ENCODE measurements at places on chromosomes 13 and 19. TPM values are rescaled to one million over a fixed set of nuclear protein-coding genes. Genes with fewer than 3 reads are reported as not detected.

Gene ZNF677
- 16.2 TPM for total RNA-seq

Gene CEACAM21
- total RNA-seq = 16.3 TPM

Gene PSG2
- total RNA-seq = not detected

Gene KLK1
- total RNA-seq = 1.7 TPM

Gene PVR
- 40.8 TPM for total RNA-seq

DNA sequence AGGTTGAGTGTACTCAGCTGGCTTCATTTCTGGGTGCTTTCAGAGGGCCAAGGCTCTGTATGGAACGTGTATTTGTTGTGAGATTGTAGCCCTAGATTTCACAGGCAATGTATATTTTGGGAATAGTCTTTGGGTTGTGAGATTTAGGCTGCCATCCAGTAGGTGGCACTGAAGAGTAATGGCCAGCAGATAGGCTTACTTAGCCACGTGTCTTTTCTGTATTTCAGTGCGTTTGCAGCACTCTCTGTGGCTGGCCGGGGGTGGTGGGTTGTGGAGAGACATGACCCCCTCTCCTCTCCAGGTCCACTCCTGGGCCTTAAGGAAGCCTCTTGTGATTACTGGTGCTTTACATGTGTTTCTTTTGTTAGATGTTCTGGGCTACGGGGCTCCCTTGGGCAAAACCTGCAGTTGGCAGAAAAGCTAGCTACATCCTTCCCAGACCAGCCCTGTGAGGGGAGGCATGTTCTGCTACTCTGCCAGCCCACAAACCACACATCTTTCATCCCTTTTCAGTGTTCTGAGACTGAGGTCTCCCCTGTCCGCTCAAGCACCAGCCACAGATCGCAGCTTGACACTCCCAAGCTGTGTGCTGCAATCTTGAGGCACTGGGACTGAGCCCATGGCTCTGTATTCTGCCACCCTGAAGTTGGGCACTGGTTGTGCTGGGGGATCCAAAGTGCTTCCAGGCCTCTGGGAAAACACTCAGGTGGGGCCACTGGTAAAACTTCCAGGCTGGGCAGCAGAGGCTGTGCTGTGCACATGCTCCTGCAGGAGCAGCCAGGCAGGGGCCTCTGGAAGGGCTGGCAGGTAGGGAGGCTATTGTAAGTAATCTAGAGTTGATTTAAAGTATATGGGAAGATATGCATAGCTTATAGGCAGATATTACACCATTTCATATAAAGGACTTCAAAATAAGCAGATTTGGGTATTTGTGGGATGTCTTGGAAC is 1096.8 kb upstream of the PCDH20 start:
- no peaks in the 10 kb centered on the region for H3K4me1 ChIP-seq
- peak; percentile 28 for DNase-seq
- no peak overlapping the region for H3K4me3 ChIP-seq
- no peak overlapping the region for H3K27ac ChIP-seq

DNA sequence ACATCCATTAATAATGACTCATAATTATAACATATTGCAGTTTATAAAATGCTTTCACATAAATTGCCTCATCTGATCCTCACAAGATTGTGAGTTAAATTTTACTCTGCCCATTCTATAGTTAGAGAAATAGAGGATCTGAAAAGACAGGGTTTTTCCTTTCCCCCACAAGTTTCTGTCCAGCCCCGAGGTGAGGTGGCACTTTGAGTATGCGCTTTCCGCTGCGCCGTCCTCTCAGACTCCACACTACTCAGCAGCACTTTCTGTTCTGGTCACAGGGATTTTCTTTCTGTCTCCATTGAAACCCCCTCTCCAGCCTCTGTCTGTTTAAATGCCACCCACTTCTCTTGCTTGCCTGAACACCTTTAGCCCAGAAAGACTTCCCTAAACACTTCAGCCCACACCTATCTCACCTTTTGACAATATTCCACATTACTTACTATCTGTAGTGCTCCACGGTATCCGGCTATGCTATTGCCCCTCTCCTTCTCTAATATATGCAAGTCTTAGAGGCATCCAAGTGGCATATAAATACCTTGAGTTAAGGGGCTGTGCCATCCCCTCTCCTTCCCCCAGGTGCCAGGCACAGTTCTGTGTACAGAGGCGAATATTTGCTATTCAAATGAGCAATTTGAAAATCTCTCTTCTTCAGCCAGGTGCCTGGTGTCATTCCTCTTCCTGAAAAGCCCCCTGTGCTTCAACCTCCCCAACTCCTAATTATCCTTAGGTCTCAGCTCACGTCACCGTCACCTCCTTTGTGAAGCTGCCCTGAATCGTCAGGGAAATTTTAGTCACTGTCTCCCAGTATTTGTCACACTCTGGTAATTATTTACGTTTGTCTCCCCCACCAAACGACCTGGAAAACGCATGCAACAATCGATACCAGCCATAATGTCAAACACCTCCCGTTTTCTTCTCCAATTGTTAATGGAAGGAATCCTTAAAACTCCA is 268.7 kb downstream of the NHLRC3 start:
- no peaks in the 10 kb centered on the region for H3K4me1 ChIP-seq
- no peak overlapping the region for H3K4me3 ChIP-seq
- no peaks in the 10 kb centered on the region for H3K36me3 ChIP-seq
- no peak overlapping the region for H3K27ac ChIP-seq

DNA sequence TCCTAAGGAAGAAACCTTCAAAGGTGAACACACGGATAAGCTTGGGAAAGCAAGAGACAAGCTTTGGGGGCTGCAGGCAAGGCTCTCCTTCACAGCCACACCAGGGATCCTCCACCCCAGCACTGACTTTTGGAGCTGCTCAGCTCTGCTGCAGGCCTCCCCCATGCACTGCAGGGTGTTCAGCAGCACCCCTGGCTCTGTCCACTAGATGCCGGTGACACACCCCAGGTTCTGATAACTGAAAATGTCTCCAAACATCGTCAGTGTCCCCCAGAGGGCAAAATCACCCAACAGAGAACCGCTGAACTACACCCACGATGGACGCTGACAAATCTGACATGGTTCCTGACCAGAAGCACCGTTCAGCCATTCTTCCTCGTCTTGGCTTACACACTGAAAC is 90.5 kb downstream of the STK24 start:
- no peak for DNase-seq
- H3K4me3 ChIP-seq = no peak overlapping the region
- H3K27ac ChIP-seq = no peak overlapping the region
- no peaks in the 10 kb centered on the region for H3K27me3 ChIP-seq

DNA sequence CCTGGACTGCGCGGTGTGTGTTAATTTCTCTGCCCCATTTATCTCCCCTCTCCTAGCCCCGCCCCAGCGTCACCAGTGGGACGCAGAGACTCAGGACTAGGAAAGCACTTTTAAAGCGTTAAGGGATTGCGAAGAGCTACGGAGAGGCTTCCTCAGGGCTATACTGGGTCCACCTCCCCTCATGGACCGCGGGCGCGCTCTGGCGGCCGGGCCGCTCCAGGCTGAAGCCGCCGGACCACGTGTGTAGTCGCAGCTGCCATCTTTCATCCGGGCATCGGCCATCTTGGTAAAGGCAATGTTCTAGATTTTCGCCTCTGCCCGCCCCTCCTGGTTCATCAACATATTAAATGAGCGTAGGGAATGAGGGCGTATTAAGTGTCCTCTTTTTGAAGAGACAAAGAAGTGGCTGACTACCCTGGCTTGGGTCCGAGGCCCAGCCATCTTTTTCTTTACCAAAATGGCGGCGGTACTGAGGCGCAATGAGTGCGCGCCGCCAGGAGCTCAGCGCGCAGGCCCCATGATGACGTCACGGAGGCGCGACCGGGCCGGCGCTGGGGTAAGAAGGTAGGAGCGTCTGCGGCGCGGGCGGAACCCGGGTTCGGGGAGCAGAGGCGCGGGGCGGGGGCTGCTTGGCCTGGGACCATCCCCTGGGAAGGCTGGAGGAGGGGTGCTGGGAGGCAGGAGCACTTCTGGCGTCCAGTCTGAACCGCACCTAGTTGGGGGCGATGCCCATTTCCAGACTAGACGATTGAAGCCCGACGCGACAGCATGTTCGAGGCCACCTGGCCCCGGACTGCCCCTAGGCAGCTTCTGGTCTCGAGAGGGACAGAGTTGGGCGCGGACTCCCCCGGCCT is at the start of gene CCDC124:
Gene CCDC124, plus strand, starts transcription at position 531 of the 854 bp plus-strand sequence. CDS start 3,406 bp downstream, outside the sequence.
- peak within 1 kb of the TSS; percentile 97 for H3K27ac ChIP-seq
- no peaks in the 10 kb centered on the region for H3K27me3 ChIP-seq
- peaks cover 11% of the 10 kb centered on the region for H3K4me1 ChIP-seq
- no peaks in the 10 kb centered on the region for H3K36me3 ChIP-seq
- peak; percentile 96 for DNase-seq
- H3K4me3 ChIP-seq = peak within 1 kb of the TSS; percentile 97

- no peak for DNase-seq
Observed at GRCh38 chr13:60448907-60449510, 52.0 kb downstream of the TDRD3 start.

DNA sequence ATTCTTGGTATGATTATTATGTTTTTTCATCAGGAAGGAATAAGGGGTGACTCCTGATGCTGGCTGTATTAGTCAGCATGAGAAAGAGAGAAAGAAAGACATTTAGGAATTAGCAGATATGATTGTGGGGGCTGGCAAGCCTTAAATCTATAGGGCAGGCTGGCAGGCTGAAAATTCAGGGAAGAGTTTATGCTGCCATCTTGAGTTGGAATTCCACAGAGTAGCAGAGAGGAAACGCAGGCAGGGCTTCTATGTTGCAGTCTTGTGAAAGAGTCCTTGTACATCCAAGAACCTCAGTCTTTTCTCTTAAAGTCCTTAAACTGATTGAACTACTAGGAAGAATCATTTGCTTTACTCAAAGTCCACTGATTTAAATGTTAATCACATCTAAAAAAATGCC is 262.7 kb upstream of the SLC10A2 start:
- H3K4me3 ChIP-seq = no peak overlapping the region
- no peak overlapping the region for H3K27ac ChIP-seq

- peaks cover 7% of the 10 kb centered on the region for H3K36me3 ChIP-seq
- H3K4me1 ChIP-seq = peaks cover 16% of the 10 kb centered on the region
Observed at GRCh38 chr19:20661150-20661819, at the start of gene ZNF626. Gene ZNF626 (minus strand): TSS chr19:20661571. CDS start chr19:20661446, 125 bp downstream.

- H3K4me1 ChIP-seq = peaks cover 7% of the 10 kb centered on the region
- H3K36me3 ChIP-seq = no peaks in the 10 kb centered on the region
- H3K4me3 ChIP-seq = no peak overlapping the region
- no peaks in the 10 kb centered on the region for H3K27me3 ChIP-seq
- no peak for DNase-seq
Observed at GRCh38 chr13:75770592-75771011, 134.5 kb downstream of the LMO7 start.

- no peak overlapping the region for H3K4me3 ChIP-seq
- DNase-seq = no peak
- H3K27me3 ChIP-seq = no peaks in the 10 kb centered on the region
- no peak overlapping the region for H3K27ac ChIP-seq
- H3K36me3 ChIP-seq = no peaks in the 10 kb centered on the region
Observed at GRCh38 chr19:57047743-57048142, 72.0 kb upstream of the USP29 start.

GRCh38 chr19:2797280-2797679 is 12.0 kb downstream of the THOP1 start:
- peaks cover 26% of the 10 kb centered on the region for H3K36me3 ChIP-seq
- H3K4me3 ChIP-seq = no peak overlapping the region
- no peaks in the 10 kb centered on the region for H3K27me3 ChIP-seq
- no peak overlapping the region for H3K27ac ChIP-seq

- no peak overlapping the region for H3K4me3 ChIP-seq
- H3K4me1 ChIP-seq = peaks cover 12% of the 10 kb centered on the region
- H3K27me3 ChIP-seq = no peaks in the 10 kb centered on the region
- H3K36me3 ChIP-seq = peaks cover 44% of the 10 kb centered on the region
Observed at GRCh38 chr19:7992575-7992974, 12.9 kb downstream of the ELAVL1 start.

- H3K27ac ChIP-seq = no peak overlapping the region
- no peak overlapping the region for H3K4me3 ChIP-seq
- DNase-seq = no peak
- no peaks in the 10 kb centered on the region for H3K4me1 ChIP-seq
Observed at GRCh38 chr19:35977446-35978222, 17.4 kb upstream of the SDHAF1 start.

DNA sequence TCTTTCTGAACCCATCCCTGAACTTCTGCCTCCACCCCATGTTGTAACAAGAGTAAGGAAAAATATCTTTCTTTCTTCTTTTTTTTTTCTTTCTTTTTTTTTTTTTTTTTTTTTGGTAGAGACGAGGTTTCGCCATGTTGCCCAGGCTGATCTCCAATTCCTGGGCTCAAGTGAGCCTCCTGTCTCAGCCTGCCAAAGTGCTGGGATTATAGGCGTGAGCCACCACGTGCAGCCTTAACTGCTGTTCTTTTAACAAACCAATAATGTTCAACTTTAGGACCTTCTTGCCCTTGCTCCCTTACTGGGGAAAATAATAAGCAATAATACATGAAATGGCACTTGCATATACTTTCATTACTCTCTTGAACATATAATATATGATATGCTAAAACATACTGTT is 19.6 kb downstream of the GPR183 start:
- no peaks in the 10 kb centered on the region for H3K36me3 ChIP-seq
- H3K27ac ChIP-seq = no peak overlapping the region
- H3K27me3 ChIP-seq = no peaks in the 10 kb centered on the region
- H3K4me3 ChIP-seq = no peak overlapping the region

GRCh38 chr19:51398096-51398704 is 7.8 kb upstream of the C19orf84 start:
- no peaks in the 10 kb centered on the region for H3K27me3 ChIP-seq
- H3K27ac ChIP-seq = no peak overlapping the region
- DNase-seq = no peak
- no peak overlapping the region for H3K4me3 ChIP-seq
- H3K4me1 ChIP-seq = no peaks in the 10 kb centered on the region

DNA sequence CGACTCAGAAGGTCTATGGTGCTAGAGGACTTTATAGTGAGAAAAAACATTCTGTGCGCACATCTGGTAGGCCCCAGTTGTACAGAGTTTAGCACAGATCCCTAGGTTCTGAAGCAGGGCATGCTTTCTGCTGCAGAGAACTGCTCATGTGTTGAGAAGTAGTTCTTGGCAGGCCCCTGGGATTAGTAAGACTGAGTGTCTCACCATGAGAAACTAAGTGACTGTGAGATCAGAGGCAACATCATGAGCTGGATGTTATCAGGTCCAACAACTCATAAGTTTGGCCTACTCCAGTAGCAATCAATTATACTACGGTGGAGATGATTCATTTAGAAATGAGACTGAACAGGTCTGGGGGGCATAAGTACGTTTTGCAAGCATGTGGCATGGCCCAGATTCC is 507.4 kb upstream of the KLF12 start:
- no peaks in the 10 kb centered on the region for H3K4me1 ChIP-seq
